Mesothelial cell of epicardium (in vitro differentiated cells): ENCODE measurements at places on chromosomes 4 and X.

DNA sequence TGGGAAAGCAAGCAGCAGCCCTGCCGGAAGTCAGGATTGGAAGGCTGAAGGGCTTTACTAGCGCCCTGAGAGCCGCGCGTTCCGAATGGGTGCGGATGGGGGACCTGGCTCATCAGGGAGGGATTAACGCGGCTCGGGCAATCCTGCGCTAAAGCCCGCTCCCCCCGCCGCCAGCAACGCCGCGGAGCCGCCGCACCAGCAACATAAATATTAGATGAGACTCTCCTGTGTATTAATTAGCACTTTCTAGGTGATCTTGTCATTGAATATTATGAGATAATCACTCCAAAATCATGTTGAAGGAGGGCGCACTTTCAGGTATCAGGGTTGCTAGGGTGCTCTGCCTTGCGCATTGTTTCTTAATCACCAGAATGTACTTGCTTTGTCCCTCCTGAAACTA is 357.2 kb upstream of the FAM241A start:
- H3K4me3 ChIP-seq, result peak overlapping the region; percentile 56
- H3K4me1 ChIP-seq, result peaks cover 39% of the 10 kb centered on the region
- no peak overlapping the region for H3K27ac ChIP-seq
- H3K36me3 ChIP-seq, result no peaks in the 10 kb centered on the region

DNA sequence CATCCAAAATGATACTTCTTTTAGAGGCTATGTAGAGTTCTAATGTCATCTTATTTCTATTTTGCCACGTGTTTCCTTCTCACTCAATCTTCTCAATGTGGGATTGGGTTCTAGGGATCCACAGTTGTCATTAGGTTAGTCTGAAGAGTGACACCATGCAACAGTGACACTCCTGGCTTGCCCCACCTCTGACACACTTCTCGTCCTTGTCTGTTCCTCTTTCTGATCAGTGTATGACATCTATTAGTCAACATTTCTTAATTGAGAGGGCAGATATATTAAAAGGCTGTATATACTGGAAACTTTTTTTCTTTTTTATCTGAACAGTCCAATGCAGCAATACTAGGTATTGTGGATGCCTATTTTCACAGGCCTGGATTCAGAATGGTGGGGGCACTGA is 67.6 kb upstream of the GYPA start:
- no peak overlapping the region for H3K27ac ChIP-seq
- H3K4me3 ChIP-seq, result no peak overlapping the region
- no peaks in the 10 kb centered on the region for H3K4me1 ChIP-seq
- H3K27me3 ChIP-seq, result no peaks in the 10 kb centered on the region
- H3K36me3 ChIP-seq, result no peaks in the 10 kb centered on the region
- no peak for DNase-seq

DNA sequence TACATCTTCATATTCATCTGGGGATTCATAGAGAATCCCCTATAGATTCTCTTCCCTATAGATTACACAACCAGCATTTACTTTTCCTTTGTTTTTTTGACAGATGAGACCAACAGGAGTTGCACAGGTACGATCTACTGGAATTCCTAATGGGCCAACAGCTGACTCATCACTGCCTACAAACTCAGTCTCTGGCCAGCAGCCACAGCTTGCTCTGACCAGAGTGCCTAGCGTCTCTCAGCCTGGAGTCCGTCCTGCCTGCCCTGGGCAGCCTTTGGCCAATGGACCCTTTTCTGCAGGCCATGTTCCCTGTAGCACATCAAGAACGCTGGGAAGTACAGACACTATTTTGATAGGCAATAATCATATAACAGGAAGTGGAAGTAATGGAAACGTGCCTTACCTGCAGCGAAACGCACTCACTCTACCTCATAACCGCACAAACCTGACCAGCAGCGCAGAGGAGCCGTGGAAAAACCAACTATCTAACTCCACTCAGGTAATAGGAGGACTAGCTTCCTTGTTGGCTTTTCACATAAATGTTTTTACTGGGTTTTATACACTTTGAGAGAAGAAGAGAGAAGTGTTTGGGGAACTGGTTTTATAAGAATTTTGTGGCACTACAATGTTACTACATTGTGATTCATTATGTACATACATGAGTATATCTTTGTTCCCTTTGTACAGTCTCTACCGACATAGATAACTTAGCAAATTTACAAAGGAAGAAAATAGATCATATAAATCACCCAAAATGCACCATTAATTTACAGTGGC is 137.2 kb downstream of the DIPK2B start:
- H3K27ac ChIP-seq, result no peak overlapping the region
- H3K4me3 ChIP-seq, result no peak overlapping the region
- peaks cover 12% of the 10 kb centered on the region for H3K36me3 ChIP-seq
- H3K4me1 ChIP-seq, result peaks cover 9% of the 10 kb centered on the region

DNA sequence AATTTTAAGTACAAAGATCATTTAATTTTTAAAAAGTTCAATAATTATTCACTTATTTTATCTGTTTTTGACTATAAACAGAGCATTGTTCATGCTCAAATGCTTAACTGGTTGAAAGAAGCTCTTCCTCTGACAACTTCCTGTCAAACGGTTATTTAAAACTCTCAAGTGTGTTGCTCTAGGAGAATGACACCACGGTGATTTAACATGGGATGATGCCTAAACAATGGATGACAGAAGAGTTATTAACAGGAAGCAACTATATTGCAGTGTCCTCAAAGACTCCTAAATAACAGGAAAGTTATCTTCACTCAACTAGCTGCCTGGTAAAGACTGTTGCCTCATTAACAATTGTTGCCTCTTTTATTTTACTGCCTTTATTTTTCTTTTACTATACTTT is 509.6 kb downstream of the PACRGL start:
- DNase-seq, result no peak
- H3K4me1 ChIP-seq, result peaks cover 9% of the 10 kb centered on the region
- no peak overlapping the region for H3K4me3 ChIP-seq
- H3K27ac ChIP-seq, result no peak overlapping the region
- peaks cover 31% of the 10 kb centered on the region for H3K27me3 ChIP-seq
- no peaks in the 10 kb centered on the region for H3K36me3 ChIP-seq

- no peaks in the 10 kb centered on the region for H3K27me3 ChIP-seq
- no peak overlapping the region for H3K27ac ChIP-seq
- no peaks in the 10 kb centered on the region for H3K36me3 ChIP-seq
- no peak overlapping the region for H3K4me3 ChIP-seq
These were observed 63.2 kb downstream of the TRMT44 start for GRCh38 chr4:8503801-8504200.

- H3K27ac ChIP-seq, result no peak overlapping the region
- DNase-seq, result no peak
- H3K4me3 ChIP-seq, result no peak overlapping the region
- H3K36me3 ChIP-seq, result peaks cover 8% of the 10 kb centered on the region
- no peaks in the 10 kb centered on the region for H3K27me3 ChIP-seq
- peaks cover 44% of the 10 kb centered on the region for H3K4me1 ChIP-seq
These were observed 455.4 kb downstream of the IL15 start for GRCh38 chr4:142091691-142092182.

GRCh38 chrX:17374619-17375366 is at the start of gene NHS:
TSS of gene NHS (plus strand) at chrX:17375200. CDS start at chrX:17375758, 558 bp downstream.
- peaks cover 95% of the 10 kb centered on the region for H3K27me3 ChIP-seq
- peak within 1 kb of the TSS; percentile 31 for H3K27ac ChIP-seq
- H3K4me1 ChIP-seq, result peaks cover 28% of the 10 kb centered on the region
- H3K4me3 ChIP-seq, result peak within 1 kb of the TSS; percentile 73
- H3K36me3 ChIP-seq, result no peaks in the 10 kb centered on the region
